ENCODE measurements at places on chromosomes 1 and 21.
A peak's percentile ranks its signal among the peaks of the same experiment; 100 is the strongest.

DNA sequence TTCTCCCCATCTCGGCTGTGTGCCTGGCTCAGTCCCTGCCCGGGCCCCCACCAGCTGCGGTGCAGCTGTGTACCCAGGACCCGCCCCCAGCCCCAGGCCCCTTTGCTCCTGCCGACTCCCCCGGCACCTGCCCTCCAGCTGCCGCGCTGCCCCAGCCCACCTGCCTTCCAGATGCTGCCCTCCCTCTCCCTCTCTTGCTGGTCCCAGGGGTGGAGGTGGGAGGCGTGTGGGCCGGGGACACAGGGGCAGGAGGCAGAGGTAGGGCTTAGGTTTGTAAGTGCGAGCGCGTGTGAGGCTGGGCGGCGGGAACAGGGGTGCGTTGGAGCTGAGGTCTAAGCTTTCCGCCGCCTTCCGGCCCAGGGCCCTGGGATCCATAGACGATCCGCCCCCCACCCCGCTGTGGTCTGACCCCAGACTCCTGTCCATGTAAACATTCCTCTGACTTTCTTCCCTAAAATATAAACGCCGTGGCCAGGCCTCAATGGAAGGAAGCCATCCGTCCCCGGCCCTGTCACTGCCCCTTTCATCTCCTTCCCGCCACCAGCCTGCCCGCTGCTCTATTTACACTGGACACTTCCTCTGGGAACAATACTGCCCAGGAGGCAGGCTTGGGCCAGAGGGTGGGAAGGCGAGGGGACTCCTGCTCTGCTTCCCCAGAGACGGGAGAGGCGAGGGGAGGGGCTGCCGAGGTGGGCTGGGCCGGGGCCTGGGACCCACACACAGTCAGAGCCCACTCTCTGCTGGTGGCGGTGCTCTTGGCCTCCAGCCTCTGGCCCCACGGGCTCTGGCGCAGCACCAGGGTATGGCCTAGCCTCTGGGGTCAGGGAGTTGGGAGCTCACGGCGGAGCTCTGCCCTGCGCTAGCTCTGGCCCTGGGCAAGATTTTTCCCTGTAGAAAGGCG, 128.3 kb downstream of the CASZ1 start:
- DNase-seq: no peak

GRCh38 chr1:111769517-111770146, 13.9 kb downstream of the DDX20 start:
- DNase-seq: peak; percentile 80

GRCh38 chr21:36803051-36803645, 104.2 kb downstream of the SIM2 start:
- DNase-seq: no peak

- no peak for DNase-seq
Measured at GRCh38 chr1:92511541-92511940, 24.8 kb upstream of the GFI1 start.

- DNase-seq: no peak
Measured at GRCh38 chr1:31441558-31441957, 28.5 kb downstream of the SERINC2 start.

- DNase-seq: no peak
Measured at GRCh38 chr1:66768965-66769364, 16.7 kb downstream of the DYNLT5 start.

GRCh38 chr1:7670334-7671145, 100.6 kb upstream of the VAMP3 start:
- DNase-seq: no peak

DNA sequence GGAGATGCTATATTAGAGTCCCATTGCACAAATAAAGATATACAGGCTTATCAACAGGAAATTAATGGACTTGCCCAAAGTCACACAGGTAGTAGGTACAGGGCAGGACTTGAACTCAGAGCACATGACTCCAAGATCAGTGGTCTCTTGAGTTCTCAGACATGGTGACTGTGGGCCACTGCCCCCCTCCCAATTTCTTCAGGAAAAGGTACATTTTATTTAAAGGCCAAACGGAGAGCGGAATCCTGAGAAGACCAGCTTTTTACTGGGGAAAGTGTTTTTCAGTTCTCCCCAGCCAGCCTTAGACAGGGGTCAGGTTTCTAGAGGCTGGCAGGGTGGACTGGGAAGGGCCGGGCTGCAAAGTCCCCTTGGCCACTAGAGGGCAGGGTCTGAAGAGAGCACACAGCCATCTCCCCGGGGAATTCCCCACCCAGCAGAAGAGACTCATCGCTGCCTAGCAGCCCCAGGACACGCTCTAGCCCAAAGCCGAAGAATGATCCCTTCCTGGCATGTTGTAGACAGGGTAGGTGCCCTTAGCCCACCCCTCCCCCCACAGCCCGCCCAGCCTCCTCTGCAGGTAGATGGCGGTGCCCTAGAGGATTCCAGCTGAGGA, 29.7 kb downstream of the ACP6 start:
- peak; percentile 78 for DNase-seq

DNA sequence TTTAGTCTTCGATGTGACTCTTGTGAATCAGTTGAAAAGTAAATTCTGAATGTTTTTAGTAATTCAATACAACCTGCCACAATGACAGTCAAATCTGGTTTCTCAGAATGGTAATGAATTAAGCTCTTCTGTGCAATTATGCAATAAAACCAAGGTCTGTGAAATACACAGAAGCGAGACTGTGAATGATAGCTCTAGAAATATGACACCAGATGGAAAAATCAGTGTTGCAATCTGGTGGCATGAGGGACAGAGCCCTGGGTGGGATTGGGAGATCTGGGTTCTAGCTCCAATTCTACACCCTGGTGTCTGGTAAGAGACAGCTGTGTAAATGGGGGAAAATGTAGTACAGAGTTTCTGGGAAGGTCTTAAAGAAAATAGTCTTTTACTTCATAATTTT, 586.4 kb upstream of the ZRANB2 start:
- no peak for DNase-seq

- no peak for DNase-seq
Measured at GRCh38 chr1:17653276-17653675, 101.9 kb upstream of the ACTL8 start.

DNA sequence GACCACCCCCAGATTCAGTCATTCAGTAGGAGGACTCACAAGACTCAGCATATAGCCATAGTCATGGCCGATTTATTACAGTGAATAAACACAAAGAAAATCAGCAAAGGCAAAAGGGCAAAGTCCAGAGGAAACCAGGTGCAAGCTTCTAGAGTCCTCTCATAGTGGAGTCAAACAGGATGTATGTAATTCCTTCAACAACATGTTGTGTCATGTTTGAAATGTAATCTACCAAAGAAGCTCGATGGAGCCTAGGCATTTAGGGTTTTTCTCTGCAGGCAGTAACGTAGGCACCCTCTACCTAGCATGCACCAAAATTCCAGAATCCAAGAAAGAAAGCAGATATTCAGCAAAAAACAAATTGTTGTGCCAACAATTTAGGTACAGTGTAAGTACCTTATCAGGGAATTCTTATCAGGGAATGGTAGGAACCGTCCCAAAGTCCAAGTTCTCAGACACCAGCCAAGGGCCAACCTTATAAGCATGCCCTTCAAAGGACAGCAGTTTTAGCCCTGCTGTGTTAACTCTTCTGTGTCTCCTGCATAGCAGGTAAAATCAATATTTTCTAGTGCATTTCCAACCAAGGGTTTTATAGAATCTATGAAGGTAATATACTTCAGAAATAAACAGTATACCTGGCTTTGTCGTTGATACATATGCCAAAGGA, 16.1 kb upstream of the SLAMF6 start:
- no peak for DNase-seq

- DNase-seq: no peak
Measured at GRCh38 chr1:212346601-212347000, 61.4 kb downstream of the PPP2R5A start.

DNA sequence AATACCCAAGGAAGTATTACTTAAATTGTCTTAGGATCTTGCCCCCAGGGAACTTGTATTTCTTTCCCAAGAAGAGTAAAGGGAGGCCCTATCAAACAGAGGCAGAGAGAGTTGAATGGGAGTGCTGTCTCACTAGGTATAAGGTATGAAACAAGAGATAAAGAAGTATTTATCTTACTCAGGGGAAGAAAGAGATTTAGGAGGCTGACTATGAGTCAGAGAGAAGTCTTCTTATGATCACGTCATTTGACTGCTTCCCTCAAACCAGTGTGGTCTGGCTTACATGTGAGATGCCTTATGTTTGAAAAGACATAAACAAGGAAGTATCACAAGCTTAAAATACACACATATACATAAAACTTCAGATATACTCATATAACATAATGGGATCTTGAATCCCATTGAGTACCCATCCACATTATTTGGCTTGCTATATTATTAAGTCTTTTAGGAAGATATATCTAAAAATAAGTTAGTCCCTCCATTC, 29.6 kb downstream of the DUSP10 start:
- peak; percentile 39 for DNase-seq

DNA sequence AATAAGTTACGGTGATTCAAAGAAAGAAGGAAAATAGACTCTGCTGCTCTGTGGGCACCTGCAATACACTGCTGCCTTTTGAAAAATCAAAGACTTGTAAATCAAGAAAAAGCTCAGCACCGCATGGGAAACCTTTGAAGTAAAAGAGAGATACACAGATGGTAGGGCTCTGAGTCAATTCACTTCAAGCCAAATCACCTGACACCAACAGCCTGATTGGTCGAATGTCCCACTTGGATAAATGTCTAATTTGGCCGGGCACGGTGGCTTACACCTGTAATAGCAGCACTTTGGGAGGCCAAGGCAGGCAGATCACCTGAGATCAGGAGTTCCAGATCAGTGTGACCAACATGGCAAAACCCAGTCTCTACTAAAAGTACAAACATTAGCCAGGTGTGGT, 19.2 kb upstream of the RCAN3 start:
- DNase-seq: no peak

Measured in K562 (cell line).